ENCODE measurements at places on chromosomes 3 and 15. TPM values are rescaled to one million over a fixed set of nuclear protein-coding genes. Genes with fewer than 3 reads are reported as not detected.

- H3K27me3 ChIP-seq, result peaks cover 52% of the 10 kb centered on the region
- no peak overlapping the region for H3K27ac ChIP-seq
- H3K4me1 ChIP-seq, result peaks cover 52% of the 10 kb centered on the region
- no peaks in the 10 kb centered on the region for H3K36me3 ChIP-seq
Measured at GRCh38 chr15:74137537-74137894, 7.1 kb downstream of the ISLR2 start.

DNA sequence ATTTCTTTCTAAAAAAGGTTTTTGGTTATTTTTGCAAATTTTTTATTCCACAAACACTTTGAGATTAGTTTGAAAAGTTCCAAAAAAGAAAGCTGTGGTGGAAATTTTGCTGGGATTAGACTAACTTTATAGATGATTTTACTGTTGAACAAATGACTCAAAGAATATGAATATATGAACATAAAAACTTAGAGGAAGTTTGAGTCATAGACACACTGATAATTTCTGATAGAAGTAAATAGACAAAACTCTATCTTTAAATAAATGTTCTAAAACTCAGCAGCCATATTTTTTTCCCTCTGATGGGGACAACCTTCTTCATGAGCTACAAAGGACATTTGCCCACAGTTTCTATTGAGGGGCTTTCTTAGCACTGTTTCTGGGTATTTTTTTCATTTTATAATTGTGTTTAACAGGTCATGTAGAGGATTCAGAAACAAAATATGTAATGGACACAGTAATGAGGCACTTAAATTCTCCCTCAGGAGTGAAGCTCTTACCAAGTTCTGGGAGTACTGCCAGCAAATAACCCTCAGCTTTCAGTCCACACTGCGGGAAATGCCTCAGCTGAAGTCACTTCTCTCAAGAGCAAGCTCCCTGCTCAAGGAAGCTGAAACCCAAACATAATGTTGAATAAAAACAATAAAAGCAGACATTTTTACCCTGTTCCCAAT, 157.6 kb downstream of the NFKBIZ start:
- no peaks in the 10 kb centered on the region for H3K27me3 ChIP-seq
- DNase-seq, result no peak
- no peak overlapping the region for H3K4me3 ChIP-seq

TMEM212 gene
- polyA plus RNA-seq, result not detected

DNA sequence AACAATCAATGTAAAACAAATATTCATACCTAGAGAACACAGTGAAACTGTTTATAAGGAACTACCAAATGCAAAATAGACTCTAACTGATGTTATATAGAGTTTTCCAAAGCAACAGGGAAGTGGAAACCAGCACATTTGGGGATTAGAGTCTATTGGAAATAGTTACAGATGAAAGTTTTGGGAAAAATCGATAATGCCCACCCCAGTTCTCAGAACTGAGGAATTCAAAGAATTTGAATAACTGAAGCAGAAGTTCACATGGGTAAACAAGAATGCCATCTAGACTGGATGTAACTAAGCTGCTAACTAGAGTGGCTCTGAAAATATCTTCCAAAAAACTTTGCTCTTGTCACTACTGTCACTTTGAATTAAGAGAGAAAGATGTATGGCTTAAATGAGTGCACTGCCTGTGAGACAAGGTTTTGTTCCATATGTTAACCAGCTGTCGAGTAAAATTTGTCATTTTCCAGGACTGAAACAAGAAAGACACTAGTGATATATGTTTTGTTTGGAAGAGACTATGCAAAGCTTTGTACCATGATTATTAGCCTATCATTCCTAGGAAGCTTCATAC, 9.2 kb upstream of the DENND4A start:
- DNase-seq, result no peak
- no peak overlapping the region for H3K27ac ChIP-seq

DNA sequence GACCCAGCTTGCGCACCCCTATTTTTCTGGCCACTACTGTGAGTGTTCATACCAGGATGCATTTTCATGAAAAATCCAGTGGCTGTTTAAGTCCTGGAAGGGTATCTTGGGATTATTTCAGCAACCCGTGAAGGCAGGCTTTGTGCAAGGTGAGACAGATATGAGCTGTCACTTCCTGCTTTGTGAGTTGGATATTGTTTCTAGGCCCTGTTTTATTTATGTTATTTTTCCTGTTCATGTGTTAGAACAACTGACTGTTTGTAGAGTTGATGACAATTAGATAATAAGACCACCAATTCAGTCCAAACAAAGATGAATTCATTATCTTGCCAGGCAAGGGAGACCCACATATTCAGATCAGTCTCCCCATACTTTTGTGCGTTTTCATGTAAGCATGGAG, 42.5 kb downstream of the ZBTB38 start:
- H3K4me1 ChIP-seq, result peaks cover 100% of the 10 kb centered on the region
- H3K27me3 ChIP-seq, result no peaks in the 10 kb centered on the region
- peaks cover 68% of the 10 kb centered on the region for H3K36me3 ChIP-seq
- no peak for DNase-seq

SERPINI2 gene
- 0.15 TPM for polyA plus RNA-seq

Measured in spleen (tissue), 13 donors.